Naive thymus-derived CD4-positive, alpha-beta T cell (primary cell): ENCODE measurements at places on chromosomes 11 and 22. TPM values are rescaled to one million over a fixed set of nuclear protein-coding genes. Genes with fewer than 3 reads are reported as not detected.

GRCh38 chr11:75578977-75579376, 16.9 kb downstream of the SERPINH1 start:
- no peaks in the 10 kb centered on the region for H3K27me3 ChIP-seq
- H3K4me1 ChIP-seq = peaks cover 10% of the 10 kb centered on the region
- no peak for DNase-seq
- no peak overlapping the region for H3K4me3 ChIP-seq
- no peaks in the 10 kb centered on the region for H3K36me3 ChIP-seq

Gene BAIAP2L2
- total RNA-seq = 0.91 TPM

Gene FAM83F
- 0.03 and 0.41 TPM in 2 replicates for total RNA-seq

Gene OR8D4
- total RNA-seq = not detected

Gene GUCY1A2
- total RNA-seq = 0.22 TPM

- no peak within 1 kb of the TSS for H3K27ac ChIP-seq
- H3K4me3 ChIP-seq = no peak within 1 kb of the TSS
- H3K4me1 ChIP-seq = no peaks in the 10 kb centered on the region
- no peaks in the 10 kb centered on the region for H3K36me3 ChIP-seq
- no peak for DNase-seq
These were observed at the start of gene IL18 for GRCh38 chr11:112163875-112164685. IL18 (minus strand) TSS chr11:112164094; CDS start chr11:112155053, 9,041 bp downstream.

DNA sequence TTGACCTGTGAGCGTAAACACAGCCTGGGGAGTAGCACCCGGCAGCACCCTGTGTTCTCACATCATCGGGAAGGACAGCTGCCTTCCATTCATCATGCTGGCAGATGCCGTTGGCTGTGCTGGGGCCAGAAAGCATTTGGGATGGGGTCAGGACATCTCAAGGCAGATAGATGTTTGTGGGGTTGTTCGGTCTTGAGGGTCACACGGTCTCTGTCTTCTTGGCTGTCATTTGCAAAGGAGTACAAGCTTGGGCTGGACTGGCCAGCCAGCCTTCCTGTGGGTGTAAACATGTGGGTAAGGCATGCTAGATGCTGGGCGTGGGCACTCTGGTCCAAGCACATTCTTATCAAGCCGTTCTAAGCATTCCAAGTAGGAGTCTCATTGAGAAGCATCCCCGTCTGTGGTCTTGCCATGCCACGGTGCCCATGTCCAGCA, 81.4 kb downstream of the TBC1D22A start:
- H3K4me3 ChIP-seq = no peak overlapping the region
- no peaks in the 10 kb centered on the region for H3K36me3 ChIP-seq
- no peaks in the 10 kb centered on the region for H3K27me3 ChIP-seq
- H3K27ac ChIP-seq = no peak overlapping the region

DNA sequence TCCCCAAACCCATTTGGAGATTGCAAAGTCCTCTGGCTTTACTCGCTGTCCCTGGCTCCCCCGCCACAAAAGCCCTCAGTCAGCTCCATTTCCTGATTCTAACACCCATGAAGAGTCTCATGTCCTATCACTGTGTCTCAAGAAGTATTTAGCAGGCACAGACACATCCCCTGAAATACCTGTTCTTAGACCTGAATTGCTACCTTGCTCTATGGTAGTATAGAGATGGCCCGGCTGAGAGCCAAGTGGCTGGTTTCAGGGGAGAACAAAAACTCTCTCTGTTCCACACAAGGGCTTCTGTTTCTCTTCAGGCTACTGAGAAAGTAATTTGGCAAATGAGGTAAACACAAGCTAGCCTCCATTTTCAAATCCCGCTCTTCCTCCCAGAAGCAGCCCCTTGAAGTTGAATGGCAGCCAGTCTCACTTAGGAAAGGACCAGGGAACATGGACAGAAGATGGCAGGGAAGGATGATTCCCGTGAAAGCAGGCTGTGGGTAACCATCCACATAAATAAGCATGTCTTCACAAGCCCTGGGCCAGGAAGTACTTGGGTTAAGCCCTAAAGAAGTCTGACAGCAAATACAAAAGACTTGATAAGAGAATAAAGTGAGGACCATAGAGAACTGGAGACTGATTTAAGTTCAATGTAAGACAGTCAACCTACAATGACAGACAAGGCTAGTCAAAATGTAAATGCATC, 137.8 kb downstream of the C11orf58 start:
- no peak overlapping the region for H3K4me3 ChIP-seq
- DNase-seq = no peak
- H3K27me3 ChIP-seq = no peaks in the 10 kb centered on the region
- H3K4me1 ChIP-seq = no peaks in the 10 kb centered on the region
- no peaks in the 10 kb centered on the region for H3K36me3 ChIP-seq

GRCh38 chr11:45543808-45544422, 121.5 kb downstream of the CHST1 start:
- H3K4me1 ChIP-seq = no peaks in the 10 kb centered on the region
- no peak overlapping the region for H3K4me3 ChIP-seq
- DNase-seq = no peak

- H3K36me3 ChIP-seq = no peaks in the 10 kb centered on the region
- peak overlapping the region; percentile 85 for H3K27ac ChIP-seq
- no peaks in the 10 kb centered on the region for H3K27me3 ChIP-seq
- peaks cover 30% of the 10 kb centered on the region for H3K4me1 ChIP-seq
- H3K4me3 ChIP-seq = no peak overlapping the region
These were observed 2.0 kb downstream of the GGA1 start for GRCh38 chr22:37610480-37611129.

DNA sequence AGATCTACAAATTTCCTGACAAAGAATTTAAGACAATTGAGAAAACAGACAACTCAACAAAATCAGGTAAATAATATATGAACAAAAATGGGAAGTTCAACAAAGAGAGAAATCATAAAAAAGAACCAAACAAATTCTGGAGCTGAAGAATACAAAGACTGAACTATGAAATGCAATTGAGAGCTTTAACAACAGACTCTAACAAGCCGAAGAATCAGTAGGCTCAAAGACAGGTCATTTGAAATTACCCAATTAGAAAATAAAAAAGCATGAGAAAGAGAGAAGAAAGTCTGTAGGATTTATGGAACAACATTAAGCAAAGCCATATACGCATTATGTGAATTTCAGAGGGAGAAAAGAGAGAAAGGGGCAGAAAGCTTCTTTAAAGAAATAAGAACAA, 72.8 kb downstream of the TBC1D22A start:
- H3K36me3 ChIP-seq = no peaks in the 10 kb centered on the region
- DNase-seq = no peak
- H3K4me3 ChIP-seq = no peak overlapping the region
- no peaks in the 10 kb centered on the region for H3K27me3 ChIP-seq
- no peak overlapping the region for H3K27ac ChIP-seq
- no peaks in the 10 kb centered on the region for H3K4me1 ChIP-seq

Gene C11orf16
- not detected in 2 replicates for total RNA-seq

Gene TECTA
- 0.66 TPM for total RNA-seq

Gene APOL5
- not detected in 2 replicates for total RNA-seq

- H3K27me3 ChIP-seq = no peaks in the 10 kb centered on the region
- H3K36me3 ChIP-seq = no peaks in the 10 kb centered on the region
- no peak for DNase-seq
These were observed 163.7 kb downstream of the LARGE1 start for GRCh38 chr22:33756508-33756949.

Gene CCDC89
- 0.87 and 1.2 TPM in 2 replicates for total RNA-seq

- no peaks in the 10 kb centered on the region for H3K4me1 ChIP-seq
- no peak for DNase-seq
These were observed 100.0 kb downstream of the AMBRA1 start for GRCh38 chr11:46493791-46494190.

Gene APOA4
- total RNA-seq = not detected

Gene RIMBP3B
- total RNA-seq = 4.1 TPM

- H3K27ac ChIP-seq = peak within 1 kb of the TSS; percentile 33
- H3K4me1 ChIP-seq = no peaks in the 10 kb centered on the region
- peak; percentile 38 for DNase-seq
- no peaks in the 10 kb centered on the region for H3K27me3 ChIP-seq
These were observed at the start of gene SMCO4 for GRCh38 chr11:93543292-93543977. SMCO4 (minus strand) TSS chr11:93543391; CDS start chr11:93479189, 64,202 bp downstream.

Gene RBFOX2
- 1.5 TPM for total RNA-seq

- no peaks in the 10 kb centered on the region for H3K27me3 ChIP-seq
- H3K4me3 ChIP-seq = no peak overlapping the region
- no peaks in the 10 kb centered on the region for H3K4me1 ChIP-seq
These were observed 19.9 kb upstream of the SCN3B start for GRCh38 chr11:123674297-123674696.

DNA sequence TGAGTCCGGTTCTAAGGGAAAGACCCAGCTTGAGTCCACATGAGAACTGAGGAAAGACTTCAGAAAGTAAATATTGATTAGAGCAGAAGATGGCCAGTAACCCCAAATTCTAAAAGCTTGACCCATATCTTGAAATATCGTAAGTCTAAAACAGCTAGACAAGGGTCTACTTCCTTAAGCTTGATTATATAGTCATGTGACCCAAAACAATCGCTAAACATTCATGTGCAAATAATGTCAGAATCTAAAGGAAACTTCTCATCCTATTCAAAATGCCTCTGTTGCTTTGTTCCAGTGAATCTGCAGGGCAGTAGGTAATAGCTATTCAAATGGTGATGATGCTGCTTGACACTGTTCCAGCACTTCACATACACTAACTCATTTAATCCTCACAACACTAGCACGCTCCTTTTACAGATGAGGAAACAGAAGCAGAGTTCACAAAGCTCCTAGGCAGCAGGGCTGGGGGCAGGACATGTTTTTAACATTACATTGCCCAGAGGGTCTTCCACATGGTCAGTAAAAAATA, 52.6 kb downstream of the TCF20 start:
- no peaks in the 10 kb centered on the region for H3K36me3 ChIP-seq
- peaks cover 21% of the 10 kb centered on the region for H3K4me1 ChIP-seq
- H3K27ac ChIP-seq = peak overlapping the region; percentile 17
- no peak overlapping the region for H3K4me3 ChIP-seq
- DNase-seq = no peak
- H3K27me3 ChIP-seq = no peaks in the 10 kb centered on the region

Gene FAT3
- total RNA-seq = not detected in 2 replicates

DNA sequence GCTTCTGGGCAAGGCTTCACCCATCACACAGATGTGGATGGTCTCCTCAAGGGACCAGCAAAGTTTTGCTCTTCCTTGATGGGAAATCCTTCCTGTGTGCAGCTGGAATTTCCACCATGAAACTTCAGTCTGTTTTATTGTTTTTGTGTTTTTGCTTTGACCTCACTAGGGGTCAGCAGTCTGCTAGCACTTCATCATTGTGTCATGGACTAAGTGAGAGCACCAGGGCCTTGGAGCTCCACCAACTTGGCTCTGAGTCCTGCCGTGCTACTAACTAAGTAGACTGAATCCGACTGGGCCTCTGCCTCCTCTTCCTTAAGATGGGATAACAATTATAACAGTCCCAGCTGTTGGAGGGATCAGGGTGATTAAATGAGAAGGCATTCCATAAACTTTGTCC, 305.8 kb upstream of the NCAM1 start:
- DNase-seq = no peak
- H3K4me1 ChIP-seq = no peaks in the 10 kb centered on the region
- H3K36me3 ChIP-seq = no peaks in the 10 kb centered on the region
- H3K4me3 ChIP-seq = no peak overlapping the region
